ENCODE measurements at places on chromosomes 2 and 18.

GRCh38 chr18:71942433-71942832 lies 601.7 kb downstream of the CBLN2 start:
- no peak for DNase-seq

GRCh38 chr2:58601017-58601416 lies 359.9 kb upstream of the FANCL start:
- DNase-seq, result no peak

DNA sequence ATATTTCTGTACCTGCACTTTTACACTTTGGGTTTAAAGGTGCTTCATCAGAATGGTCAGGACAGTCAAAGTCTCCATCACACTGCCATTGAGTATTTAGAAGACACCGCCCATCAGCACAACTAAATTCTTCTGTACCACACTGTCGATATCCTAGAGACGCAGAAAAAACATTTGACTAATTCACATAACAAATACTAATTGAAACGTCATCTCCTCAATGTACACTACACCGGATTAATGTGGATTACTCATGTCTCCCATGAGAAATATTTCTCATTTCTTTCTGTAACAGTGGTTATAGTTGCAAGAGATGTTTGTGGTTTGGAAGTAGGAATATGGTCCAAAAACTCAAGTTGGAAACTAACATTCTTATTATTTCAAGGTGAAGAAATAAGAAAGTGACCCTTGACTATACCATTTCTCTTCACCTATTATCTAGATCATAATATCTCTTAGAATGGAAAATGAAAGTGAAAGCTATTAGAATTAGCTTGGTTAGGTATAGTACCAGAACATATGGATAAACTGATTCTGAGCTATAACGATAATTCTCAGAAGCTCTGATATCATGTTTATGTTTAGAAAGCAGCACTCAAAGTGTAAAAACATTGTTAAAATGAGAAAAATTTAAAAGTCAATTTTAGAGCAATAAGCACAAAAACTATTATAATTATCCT lies 1627.7 kb downstream of the LRP1B start:
- DNase-seq, result no peak

GRCh38 chr18:74610860-74611259 lies 13.2 kb downstream of the ZNF407 start:
- no peak for DNase-seq

DNA sequence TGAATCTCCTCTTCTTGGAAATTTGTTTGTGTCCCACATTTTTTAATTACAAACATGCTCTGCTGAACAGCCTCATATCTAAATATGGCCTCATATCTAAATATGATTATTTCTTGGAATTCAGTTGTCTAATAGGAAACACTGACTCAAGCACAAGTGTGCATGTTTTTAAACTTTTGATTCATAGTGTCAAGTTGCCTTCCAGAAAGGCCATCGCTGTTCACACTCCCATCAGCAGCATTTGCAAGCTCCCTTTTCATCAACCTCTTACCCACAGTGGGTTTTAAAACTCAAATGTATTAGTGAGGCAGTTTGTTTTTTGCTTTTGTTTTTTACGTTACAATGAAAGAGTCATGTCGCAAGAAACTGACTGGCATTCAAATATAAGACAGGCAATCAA lies 65.2 kb upstream of the SMAD2 start:
- no peak for DNase-seq

- no peak for DNase-seq
Measured at GRCh38 chr18:31077878-31078277, 24.3 kb downstream of the DSC2 start.

GRCh38 chr2:216819055-216819454 lies 40.8 kb downstream of the TNP1 start:
- no peak for DNase-seq

DNA sequence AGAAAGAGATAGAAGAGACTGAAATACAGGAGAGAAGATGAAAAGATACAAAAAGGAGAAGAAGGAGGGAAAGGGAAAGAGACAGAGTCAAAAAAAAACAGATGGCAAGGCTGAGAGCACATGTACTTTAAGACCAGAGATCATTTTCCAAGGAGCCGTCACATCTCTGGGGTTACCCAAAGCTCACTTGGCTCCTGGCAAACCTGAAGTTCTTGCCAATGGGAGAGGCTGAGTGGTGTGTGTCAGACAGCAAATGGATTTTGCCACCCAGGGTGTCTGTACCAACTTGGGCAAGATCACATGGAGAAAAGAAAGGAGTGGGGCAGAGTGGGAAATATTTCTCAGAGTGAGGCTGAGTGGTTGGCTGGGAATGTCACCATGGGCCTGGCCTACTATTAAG lies 219.3 kb upstream of the TNP1 start:
- DNase-seq, result no peak

DNA sequence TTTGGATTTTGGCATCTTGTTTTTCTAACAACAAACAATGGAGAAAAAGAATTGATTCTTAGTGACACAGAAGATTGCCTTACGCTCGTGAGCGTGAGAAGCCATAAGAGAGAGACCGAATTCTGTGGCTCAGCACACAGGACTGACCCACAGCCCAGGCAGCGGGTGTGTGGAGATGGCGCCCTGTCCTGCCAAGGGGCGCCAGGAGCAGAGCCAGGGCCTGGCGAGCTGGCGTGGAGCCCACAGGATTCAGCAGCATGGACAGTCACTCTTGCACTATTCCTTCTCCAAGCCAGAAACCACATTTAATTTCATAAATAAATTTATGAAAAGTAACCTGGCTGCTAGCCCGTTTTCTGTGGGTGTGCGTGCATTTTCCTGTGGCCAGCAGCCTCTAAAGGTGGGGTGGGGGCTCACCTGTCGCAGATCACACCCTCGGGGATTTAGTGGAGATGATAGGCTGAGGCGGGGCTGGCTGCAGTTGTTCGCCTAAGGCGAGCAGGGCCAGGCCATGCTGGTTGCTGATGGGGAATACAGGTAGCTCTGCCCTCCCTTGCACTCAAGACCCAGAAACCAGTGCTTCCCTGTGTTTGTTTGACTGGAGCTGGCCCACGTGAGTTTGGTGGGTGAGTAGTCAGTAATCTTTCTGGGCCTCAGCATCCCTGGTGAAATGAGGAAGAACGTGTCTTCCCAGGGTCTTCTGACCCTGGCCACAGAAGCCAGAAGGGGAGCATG lies 46.2 kb downstream of the FAM168B start:
- DNase-seq, result no peak
